ENCODE measurements at places on chromosomes 2 and 18.

- DNase-seq: no peak
Measured at GRCh38 chr2:65487404-65487803, 55.0 kb upstream of the SPRED2 start.

GRCh38 chr2:188765522-188766470, 208.4 kb upstream of the COL3A1 start:
- peak; percentile 8 for DNase-seq

DNA sequence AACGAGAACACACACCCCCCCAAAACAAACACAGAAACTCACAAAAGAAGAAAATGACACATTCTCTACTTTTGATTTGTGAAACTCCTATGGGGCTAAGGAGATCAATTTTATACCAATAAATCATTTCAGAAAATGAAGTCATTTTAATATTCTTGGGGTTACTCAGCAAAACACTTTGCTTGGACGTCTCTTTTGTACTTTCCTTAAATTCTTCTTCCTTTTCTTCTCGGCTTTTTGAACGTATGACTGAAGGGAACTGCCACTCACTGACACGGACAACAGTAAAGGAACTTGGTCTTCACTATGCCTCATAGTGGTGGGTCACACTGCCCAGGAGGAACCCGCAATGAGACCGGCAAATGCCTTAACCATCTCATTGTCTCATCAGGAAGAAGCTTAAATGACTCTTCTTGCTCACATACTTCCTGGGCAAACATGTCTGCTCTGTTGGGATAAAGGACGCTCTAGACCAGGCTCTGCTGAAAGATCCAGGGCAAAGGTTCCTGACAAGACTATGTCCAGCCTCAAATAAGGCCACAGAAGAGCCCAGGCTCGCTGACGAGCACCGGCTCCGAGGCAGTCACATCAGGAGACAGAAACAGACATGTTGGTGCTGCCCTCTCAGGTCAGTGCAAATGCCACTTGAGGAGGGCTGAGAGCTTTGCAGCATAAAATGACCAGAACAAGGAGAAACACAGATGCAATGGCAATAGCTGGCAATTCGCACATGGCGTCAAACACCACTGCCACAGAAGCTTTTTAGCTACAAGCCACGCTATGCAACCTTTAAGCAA, 205.5 kb downstream of the TGIF1 start:
- no peak for DNase-seq

- no peak for DNase-seq
Measured at GRCh38 chr2:238439917-238440316, 13.2 kb downstream of the ASB1 start.

- DNase-seq: no peak
Measured at GRCh38 chr2:119408221-119408619, 23.4 kb upstream of the TMEM37 start.

GRCh38 chr2:135963841-135964240, 21.6 kb downstream of the DARS1 start:
- no peak for DNase-seq
